Type B pancreatic cell (in vitro differentiated cells): ENCODE measurements at places on chromosomes 3 and 15. TPM values are rescaled to one million over a fixed set of nuclear protein-coding genes. Genes with fewer than 3 reads are reported as not detected.

- no peak for DNase-seq
Measured at GRCh38 chr3:185722881-185723280, 102.0 kb downstream of the IGF2BP2 start.

GRCh38 chr3:16768956-16769355 is 115.8 kb upstream of the PLCL2 start:
- no peak for DNase-seq

- no peak for DNase-seq
Measured at GRCh38 chr15:88376574-88377174, 90.5 kb downstream of the MRPL46 start.

DNA sequence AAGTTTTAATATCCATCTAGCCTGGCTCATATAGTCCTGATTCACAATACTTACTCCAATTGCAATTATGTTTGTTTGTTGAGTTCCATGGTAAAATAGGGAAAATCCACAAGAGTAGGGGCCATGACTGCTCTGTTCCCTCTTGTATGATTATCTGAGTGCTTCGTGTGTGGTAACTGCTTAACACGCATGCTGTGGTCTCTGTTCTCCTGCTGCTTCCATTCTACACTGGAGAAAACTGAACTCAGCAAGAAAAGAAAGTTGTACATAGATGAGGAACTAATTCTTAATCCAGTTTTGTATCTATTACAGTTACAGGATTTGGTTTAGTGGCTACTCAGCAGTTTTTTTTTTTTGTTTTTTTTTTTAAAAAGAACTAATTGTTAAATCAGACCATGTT is 223.0 kb upstream of the SATB1 start:
- no peak for DNase-seq

DNA sequence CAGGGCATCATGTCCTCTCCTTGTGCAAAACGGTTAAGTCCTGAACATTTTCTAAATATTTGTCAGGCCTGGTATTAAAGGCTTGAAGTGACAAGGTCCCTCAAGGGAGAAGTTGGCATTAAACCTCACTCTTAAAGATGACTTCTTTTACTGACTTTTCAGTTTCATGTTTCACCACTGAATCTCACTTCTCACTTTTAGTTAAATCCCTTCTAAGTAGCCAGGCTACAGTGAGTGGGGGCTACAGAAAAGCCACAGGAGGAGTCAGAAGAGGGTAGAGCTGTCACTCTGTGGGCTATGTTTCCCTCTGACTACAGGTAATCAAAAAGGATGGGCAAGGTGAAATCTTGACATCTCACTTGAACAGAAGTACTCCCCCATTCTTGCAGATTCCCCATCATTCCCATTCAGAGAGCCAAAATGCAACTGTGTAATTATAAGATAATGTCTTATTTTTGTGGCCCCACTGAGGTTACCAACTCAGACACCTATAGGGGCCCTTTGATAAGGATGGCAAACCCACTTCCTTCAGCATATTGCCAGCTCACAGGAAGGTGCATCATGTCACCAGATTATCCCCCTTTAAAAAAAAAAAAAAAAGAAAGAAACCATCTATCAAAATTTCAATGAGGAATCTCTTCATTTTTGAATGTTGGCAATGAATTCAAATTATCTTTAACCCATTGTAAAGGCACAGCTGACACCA is 790.1 kb upstream of the CFAP20DC start:
- no peak for DNase-seq

GRCh38 chr3:172388412-172389078 is 59.7 kb downstream of the GHSR start:
- DNase-seq = no peak

MAGI1 gene
- total RNA-seq = 46.1 and 53.1 TPM in 2 replicates

COL6A6 gene
- 1.1 and 6.3 TPM in 2 replicates for total RNA-seq

IL17RC gene
- total RNA-seq = 22.6 and 30.0 TPM in 2 replicates

IMPG2 gene
- 0.43 and 0.53 TPM in 2 replicates for total RNA-seq

CP gene
- total RNA-seq = 4.0 and 7.4 TPM in 2 replicates
